CD4-positive, alpha-beta T cell treated with Interleukin-15 for 1 hour (primary cell): ENCODE measurements at places on chromosomes 16 and 17.

DNA sequence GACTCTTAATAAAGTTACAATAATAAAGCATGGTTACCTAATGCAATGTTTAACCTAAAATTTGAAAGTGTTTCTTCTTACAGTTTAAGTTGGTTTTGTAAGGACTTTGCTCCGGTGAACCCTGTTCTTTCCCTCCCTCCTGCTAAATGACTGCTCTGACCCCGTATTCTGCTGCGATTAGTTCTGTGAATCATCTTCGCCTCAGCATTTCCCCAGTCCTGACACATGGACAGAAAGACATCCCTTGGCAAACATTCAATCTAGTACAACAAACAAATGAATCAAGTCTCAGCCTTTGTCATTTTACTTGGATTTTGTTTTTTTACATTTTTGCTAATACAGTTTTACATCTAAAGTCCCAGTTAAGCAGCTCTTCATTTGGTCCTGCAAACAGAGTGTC lies 15.4 kb downstream of the KCNJ2 start:
- DNase-seq = no peak

- DNase-seq = no peak
Measured at GRCh38 chr17:65538675-65539529, 22.5 kb downstream of the AXIN2 start.

DNA sequence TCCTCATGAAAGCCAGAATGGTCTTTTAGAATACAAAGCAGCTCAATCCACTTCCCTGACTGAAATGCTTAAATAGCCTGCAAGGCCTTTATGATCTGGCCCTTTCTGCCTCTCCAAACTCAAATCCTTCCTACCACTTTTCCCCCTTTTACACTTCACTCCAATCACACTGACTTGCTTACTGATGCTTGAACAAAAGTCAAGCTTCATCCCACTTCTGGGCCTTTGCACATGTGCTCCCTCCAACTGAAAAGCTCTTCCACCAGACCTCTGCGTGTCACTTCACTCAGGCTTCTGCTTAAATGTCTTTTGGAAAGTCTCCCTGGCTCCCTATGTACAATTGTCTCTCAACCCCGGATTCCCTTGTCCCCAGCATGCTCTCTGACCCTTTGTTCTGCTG lies 13.3 kb upstream of the TERB1 start:
- DNase-seq = no peak

- no peak for DNase-seq
Measured at GRCh38 chr16:87173294-87173893, 143.8 kb downstream of the C16orf95 start.

- DNase-seq = no peak
Measured at GRCh38 chr16:4404967-4405696, 11.3 kb downstream of the CORO7 start.

- no peak for DNase-seq
Measured at GRCh38 chr16:84581158-84581557, 36.7 kb downstream of the COTL1 start.

GRCh38 chr17:67785122-67785477 lies 40.2 kb upstream of the BPTF start:
- no peak for DNase-seq

DNA sequence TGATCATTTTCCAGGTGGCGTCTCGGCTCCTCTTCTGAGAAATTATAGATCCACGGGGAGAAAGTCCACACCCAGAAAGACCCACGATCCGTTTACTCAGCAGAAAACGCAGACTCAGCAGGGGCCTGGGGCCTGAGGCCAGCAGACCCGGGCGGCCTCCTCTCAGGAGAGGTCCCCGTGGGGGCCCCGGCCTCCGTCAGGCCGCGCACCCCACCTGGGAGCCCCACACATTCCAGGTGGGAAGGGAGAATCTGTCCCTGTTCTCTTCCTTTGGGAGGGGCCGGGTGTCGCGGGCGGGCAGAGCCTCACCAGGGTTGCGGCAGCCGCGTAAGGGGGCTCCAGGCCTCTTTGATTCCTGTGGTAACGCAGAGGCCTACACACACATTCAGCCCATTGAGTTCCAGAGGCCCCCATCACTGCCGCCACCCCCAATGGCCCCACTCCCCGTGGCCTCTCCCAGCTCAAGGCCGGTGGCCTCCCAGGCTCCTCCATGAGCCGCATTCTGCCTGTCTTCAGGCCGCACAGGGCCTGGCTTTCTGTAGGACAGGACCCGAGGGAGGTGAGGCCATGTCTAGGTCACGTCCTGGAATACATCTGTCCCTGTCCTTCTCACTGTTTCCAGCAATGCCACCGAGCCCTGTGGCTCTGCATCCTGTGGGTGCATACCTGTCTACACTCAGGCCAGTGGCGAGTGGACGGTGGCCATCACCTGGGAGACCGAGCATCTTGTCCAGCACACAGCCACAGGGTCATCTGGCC lies 1.6 kb upstream of the IGFALS start:
- no peak for DNase-seq

DNA sequence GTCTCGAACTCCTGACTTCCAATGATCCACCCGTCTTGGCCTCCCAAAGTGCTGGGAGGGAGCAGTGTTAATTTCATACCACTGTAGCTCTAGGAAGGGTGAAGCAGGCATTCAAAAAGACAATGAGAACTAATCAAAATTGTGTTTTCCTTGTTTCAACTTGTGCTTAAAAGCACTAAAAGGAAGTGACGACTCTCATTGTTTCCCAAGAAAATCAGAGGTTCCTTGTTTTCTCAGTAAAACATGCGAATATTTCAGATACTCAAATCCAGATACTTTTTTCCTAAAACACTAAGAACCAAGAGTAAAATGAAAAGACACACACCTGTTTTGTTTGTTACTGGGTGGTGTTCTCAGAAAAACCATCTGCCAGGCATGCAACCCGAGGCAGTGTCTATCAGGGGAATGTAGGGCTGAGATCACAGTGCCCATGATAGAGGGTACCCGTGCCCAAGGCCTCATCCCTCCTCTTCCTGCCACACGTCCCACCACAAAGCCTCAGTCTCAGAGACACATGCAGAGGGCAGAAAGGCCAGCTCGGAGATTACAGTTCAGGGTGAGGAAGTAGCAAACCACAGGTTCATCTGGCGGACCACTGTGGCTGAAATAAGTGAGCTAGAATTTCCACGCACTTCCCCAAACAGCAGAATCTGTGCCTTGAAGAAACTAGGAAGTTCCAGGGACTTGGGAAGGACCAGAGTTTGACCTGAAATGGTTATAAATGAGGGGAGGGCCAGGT lies 33.7 kb downstream of the GINS3 start:
- DNase-seq = peak; percentile 47

- DNase-seq = no peak
Measured at GRCh38 chr17:8019166-8019565, 16.8 kb downstream of the GUCY2D start.

- DNase-seq = no peak
Measured at GRCh38 chr17:77802811-77803220, 155.7 kb upstream of the TNRC6C start.

DNA sequence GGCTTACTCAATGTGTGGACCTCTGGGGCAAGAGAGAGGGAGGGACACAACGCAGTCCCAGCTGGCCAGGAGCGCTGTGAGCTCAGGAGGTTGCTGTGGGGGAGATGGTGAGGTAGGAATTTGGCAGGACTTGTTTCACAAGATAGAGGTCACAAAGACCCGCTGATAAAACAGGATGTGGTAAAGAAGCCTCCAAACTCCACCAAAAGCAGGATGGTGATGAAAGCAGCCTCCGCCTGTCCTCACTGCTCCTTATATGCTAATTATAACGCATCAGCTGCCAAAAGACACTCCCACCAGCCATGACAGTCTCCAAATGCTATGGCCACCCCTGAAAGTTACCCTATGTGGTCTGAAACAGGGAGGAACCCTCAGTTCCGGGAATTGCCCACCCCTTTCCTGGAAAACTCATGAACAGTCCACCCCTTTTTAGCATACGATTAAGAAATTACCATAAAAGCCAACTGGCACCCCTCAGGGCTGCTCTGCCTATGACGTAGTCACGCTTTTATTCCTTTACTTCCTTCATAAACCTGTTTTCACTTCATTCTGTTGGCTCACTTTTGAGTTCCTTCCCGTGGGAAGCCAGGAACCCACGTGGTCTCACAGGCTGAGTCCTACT lies 5.3 kb upstream of the EIF4A3 start:
- DNase-seq = no peak

GRCh38 chr17:144936-145670 lies 7.7 kb downstream of the SCGB1C2 start:
- peak; percentile 13 for DNase-seq

DNA sequence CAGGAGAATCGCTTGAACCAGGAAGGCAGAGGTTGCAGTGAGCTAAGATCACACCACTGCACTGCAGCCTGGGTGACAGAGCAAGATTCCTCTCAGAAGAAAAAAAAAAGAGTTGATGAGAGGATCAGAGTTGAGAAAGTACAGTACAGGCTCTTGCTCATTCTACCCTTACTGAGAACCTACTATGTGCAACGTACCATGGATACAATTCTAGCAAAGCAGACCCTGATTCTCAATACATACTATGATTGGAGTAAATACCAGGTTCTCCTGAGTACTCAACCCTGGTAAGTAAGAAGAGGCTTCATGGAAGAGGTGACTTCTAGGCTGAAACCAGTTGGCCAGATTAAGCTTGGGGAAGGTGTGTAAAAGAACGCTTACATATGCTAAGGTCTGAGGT lies 1.2 kb downstream of the RFFL start:
- no peak for DNase-seq
